Stimulated activated CD4-positive, alpha-beta T cell treated with anti-CD3 and anti-CD28 coated beads, Interleukin-1b, Interleukin-23, amount 100 ng/mL, for 48 hours (primary cell): ENCODE measurements at places on chromosomes 3 and 15.

- peak; percentile 29 for DNase-seq
Observed at GRCh38 chr3:181176601-181177000, 187.1 kb upstream of the DNAJC19 start.

DNA sequence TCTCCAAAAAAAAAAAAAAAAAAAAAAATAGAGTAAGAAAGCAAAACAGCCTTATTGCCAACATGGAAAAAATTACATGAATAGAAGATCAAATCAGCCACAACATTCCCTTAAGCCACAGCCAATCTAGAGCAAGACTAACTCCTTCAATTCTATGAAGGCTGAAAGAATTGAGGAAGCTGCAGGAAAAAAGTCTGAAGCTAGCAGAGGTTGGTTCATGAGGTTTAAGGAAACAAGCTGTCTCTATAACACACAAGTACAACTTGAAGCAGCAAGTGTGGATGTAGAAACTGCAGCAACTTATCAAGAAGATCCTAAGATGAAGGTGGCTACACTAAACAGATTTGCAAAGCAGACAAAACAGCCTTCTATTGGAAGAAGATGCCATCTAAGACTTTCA is 9.3 kb downstream of the PARL start:
- DNase-seq, result no peak

DNA sequence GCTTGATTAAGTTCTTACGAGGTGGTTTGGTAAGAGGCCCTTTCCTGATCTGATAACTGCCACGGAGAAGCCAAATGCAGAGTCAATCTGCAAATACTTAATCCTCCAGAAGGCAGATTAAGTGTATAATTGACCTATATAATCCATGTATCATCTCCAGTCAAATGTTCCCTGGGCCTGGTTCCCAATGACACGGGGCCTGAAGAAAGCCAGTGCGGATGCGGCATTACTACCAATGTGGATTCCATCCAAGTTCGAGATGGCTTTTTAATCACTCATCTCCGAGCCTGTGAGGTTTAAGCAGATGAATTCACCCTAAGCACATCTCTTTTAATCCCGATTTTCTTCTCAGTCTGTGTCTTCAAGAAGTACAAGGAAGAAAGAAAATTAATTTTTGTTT is 60.0 kb upstream of the FEZF2 start:
- no peak for DNase-seq

DNA sequence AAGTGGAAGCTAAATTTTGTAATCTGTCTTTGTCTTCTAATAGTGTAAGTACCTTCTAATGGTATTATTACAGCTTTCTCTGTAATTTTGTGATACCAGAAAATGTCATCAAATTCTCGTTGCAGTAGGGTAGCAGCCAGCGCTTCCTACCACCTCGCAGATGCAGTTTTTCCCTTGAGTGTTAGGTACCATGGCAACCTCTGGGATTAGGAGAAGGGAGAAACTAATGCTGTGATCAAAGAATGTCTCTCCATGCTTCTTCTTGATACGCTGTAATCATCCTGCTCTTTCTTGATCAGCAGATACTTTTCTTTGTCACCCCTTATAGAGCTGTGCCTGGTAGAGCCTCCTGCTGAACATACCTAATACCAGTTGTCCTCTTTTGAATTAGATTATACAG is 27.7 kb downstream of the SRP14 start:
- no peak for DNase-seq

DNA sequence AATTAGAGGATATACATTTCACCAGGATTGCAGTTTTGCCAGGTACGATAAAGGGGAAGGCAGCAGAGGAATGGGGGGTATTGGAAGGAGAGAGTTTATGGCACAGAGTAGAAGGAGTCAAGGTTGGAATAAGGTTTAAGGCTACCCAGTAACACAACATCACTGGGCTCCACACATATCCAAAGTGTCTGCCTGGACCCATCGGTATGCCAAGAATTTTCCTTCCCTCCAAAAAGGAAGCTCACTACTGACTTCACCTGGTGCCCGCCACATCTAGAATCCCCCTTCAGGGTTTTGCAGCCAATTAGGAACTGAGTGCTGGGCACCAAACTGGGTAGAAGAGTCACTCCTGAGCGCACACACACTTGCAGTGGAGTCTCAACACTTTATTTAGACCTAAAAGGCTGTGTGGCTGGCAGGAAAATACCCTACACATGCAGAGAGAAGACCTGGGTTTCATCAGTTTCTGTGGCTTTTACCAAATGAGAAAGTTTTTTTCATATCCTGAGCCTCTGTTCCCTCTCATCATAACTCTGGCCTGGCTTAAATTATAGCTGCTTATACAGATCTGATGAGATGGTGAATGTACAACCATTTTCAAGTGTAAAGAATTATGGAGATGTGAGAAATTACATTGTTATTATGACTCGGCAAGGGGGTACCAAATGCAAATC is 190.8 kb upstream of the LPP start:
- no peak for DNase-seq

- DNase-seq, result no peak
Observed at GRCh38 chr15:99409560-99409959, 156.2 kb upstream of the MEF2A start.

- no peak for DNase-seq
Observed at GRCh38 chr15:70353606-70354345, 256.1 kb upstream of the TLE3 start.

- DNase-seq, result no peak
Observed at GRCh38 chr15:96340598-96341512, 10.4 kb downstream of the NR2F2 start.

DNA sequence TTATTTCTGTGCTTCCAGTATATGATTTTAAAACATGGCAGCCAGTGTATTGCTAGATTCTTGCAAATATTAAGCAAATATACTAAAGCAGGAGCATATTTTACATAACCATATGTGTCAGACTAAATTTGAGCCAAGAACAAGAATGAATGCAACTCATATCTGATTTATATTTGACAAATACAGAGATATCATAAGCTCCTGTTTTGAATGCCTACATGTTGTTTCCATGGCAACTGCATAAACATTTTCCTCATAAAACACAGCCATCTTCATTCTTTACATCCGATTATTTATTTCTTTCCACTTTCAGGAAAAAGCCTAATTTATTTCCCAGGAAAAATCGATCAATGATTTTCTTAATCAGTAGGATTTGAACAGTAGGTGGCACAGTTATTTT is 172.2 kb upstream of the TSPAN3 start:
- DNase-seq, result no peak

DNA sequence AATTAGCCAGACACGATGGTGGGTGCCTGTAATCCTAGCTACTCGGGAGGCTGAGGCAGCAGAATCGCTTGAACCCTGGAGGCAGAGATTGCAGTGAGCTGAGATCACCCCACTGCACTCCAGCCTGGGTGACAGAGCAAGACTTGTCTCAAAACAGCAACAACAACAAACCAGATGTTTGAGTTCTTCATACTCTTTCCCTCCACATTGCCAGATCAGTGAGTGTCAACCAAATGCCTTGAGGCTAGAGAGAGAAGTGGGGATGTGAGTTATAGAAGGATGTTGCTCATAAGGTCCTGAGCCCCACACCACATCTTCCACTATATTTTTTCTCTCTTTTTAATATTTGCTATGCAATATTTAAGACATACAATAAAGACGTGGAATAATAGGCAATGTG is 19.8 kb downstream of the MAPKBP1 start:
- no peak for DNase-seq

DNA sequence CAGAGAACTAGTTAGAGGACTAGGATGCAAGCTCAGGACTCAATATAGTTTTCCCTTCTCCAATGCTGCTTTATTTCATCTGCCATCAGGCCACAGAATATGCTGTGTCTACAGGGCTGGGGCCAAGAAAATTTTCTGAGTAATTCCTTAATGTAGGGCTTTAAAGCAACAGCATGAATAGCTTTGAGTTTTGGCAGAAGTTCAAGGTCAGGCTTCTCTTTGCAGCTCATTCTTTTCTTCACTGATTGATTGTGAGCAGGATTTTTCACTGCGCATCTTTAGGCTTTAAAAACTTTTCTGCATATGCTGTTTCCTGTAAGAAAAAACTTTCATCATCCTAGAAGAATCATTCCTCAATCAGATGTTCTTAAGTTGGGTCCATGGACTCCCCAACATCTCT is 4.6 kb downstream of the TMEM108 start:
- no peak for DNase-seq

DNA sequence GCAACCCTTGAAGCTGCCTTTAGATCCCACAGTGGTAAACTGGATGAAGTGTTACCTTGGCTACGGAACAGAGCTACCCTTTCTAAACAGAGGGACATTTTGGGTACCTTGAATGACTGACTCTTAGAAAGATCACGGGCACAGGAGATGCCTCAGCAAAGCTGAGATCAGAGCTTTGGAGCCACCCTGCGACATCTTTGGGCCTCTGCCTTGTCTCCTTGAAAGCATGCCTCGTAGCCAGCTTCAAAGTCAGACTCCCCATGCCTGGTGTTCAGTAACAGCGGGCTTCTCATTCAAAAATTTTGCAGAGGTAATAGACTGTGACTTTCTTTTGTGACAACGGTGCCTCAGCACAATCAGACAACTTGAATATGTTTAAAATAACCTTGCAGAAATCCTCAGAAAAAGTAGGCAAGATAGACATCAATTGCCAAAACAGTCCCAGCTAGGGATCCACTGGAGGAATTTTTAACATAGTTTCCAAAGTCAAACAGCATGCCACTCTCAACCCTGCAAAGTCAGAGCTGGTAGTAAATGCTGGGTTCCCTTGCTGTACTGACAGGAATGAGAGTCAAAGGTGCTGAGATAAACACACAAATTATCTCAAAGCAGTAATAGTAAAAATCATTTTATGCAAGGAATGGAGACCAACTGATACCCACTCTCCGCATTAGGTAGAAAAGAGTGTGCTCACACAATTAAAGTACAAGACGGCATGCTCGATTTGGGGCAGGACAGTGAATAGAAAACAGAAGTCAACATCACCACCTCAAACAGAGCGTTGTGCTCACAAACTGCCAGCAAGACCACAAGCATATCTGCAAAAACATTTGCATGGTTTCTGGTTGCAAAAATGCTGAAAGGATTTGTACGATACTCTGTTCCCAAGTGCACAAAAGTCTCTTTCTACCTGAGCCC is 82.1 kb downstream of the MYO1E start:
- no peak for DNase-seq

DNA sequence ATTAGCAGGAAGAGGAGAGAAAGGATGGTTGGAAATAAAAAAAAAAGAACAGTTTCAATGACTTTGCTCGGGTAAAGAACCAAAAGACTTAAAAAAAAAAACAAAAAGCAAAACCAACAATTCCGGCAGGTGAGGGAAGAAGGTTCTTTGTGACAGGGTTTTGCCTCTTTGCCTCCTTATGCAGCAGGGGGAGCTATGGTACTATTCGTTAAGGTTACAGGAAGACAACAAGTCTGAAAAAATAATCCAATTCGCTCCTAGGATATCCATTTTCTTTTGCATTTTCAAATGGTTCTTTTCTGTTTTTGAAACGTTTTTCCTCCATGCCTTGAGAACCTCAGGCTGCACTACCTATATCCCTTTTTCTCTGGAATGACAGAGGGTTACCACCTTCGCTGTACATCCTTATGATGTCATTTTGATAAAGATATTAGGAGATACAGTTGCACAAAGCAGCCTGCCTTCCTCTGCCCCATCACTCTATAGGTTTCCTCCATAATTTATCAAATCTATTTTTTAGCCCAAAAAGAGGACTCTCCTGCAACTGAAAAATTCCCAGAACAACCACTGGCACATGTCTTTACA is 55.0 kb downstream of the CFAP20DC start:
- DNase-seq, result no peak
